ENCODE measurements at places on chromosomes 12 and 14.

GRCh38 chr12:18794000-18794399, 56.1 kb downstream of the CAPZA3 start:
- no peak for DNase-seq

DNA sequence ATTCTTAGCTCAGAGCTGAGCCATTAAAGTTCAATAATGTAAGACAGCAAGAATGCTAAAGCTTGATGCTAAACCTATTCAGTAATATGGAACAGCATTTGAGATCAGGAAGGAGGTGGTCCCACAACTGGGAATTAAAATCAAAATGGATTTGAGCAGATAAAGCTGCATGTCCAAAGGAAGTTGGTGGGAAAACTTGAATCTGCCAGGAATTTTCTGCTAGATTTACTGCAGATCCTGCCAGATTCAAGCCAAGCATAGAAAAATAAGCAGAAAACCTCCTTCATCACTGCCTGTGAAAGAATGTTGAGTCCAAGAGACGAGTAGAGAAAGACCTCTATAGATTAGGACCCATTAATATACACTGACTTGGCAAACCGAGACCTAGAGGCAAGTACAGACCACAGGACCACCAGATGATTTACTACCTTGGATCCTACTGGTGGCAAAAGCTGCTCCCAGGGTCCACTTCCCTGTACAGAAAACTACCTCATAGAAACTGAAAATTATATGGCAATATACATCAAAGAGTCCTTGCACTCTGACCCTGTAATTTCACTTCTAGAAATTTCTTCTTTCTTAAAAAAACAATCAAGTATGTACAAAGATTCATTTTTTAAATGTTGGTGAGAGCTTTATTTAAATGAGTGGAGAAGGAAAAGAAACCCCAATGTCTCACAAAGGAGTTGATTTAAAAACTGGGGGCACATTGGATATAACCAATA, 263.2 kb downstream of the DAD1 start:
- DNase-seq: no peak

- no peak for DNase-seq
Measured at GRCh38 chr12:111881716-111882115, 39.7 kb downstream of the MAPKAPK5 start.

DNA sequence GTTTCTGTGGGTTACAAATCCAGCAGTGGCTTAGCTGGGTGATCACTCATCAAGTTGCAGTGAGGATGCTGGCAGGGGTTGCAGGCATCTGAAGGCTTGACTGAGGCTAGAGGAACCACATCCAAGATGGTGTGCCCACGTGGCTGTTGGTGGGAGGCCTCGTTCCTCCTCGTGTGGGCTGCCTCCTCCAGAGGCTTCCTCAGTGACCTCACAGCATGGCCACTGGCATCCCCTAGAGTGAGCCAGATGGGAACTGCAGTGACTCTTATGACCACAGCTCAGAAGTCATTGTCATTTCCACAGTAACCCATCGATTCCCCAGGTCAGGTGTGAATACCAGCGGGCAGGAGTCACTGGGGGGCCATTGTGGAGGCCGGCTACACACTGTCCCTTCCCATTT, 17.8 kb downstream of the AACS start:
- DNase-seq: peak; percentile 58

DNA sequence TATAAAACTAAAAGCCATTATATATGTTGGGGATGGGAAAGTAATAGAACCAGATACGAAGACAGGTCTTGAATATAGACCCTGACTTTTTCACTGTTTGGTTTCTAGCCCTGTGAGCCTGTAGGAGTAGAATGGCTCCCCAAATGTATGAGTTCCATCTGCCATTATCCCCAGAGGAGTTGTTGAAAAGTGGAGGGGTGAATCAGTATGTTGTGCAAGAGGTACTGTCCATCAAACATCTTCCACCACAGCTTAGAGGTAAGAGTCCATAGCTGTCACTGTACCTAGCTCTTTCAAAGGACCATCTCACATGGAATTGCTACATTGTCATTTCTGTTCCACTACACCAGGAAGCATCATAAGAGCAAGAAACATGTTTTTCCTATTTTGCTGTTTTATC, 1.1 kb downstream of the NCAPD2 start:
- no peak for DNase-seq

GRCh38 chr12:128570191-128571065, 253.3 kb downstream of the SLC15A4 start:
- no peak for DNase-seq

GRCh38 chr12:117100251-117100650, 1.0 kb upstream of the TESC start:
- DNase-seq: peak; percentile 51

DNA sequence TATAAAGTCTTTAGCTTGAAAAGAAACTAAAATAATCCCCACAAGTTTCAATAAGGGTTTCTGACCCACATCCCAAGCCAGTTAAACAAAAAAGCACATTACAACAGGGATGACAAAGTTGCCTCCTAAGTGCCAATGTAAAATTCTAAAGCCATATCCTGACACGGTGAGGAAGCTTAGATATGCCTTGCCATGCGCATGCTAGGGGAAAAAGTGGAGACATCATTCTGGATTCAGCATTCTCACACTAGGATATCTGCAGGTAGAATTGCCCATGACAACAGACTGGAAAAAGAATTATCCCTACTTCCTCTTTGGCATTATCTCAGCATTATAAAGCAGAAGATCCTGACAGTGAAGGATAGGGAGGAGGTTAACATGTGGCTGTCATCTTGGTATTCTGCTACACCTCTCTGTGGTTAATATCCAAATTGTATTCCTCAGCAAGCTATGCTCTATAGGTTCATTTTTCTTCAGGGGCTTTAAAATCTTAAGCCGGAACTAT, 4.9 kb downstream of the DUSP6 start:
- DNase-seq: no peak

GRCh38 chr14:29348504-29348903, 579.1 kb downstream of the PRKD1 start:
- DNase-seq: no peak

DNA sequence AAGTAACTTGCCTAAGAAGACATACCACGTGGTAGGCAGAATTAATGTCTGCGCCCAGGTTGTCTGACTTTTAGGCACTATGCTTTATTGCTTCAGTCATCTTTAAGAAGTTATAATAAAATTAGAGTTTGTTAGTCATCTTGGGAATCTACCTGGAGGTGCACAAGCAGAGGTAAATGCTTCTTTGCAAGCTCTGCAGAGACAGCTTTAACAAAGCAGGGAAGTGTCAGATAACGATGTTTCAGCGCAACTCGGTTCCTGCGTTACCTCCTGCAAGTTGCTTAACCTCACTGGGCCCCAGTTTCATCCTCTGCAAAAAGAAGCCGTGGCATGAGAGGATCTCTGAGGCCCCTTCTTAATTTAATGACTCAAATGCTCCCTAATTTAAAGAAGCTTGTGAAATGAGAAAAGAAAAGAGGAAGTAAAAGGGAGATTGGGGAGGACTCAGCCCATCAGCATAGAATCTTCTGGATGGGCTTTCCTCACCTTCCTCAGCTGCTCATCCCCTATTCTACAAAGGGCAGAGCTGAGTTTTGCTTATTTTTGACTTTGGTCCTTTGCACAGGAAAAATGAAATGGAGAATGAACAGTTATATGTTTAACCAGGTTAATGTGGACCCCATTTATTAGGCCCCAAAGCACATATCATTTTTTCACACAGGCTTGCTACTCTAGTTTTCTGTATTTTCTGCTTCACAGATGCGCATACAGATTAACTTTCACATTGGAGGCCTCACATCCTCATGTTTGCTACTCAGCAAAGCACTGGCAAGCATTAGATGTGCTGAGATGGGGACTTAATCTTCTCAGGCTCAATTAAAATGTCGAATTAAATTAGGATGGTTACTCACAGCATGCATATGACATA, 5.1 kb downstream of the ARHGDIB start:
- peak; percentile 53 for DNase-seq

DNA sequence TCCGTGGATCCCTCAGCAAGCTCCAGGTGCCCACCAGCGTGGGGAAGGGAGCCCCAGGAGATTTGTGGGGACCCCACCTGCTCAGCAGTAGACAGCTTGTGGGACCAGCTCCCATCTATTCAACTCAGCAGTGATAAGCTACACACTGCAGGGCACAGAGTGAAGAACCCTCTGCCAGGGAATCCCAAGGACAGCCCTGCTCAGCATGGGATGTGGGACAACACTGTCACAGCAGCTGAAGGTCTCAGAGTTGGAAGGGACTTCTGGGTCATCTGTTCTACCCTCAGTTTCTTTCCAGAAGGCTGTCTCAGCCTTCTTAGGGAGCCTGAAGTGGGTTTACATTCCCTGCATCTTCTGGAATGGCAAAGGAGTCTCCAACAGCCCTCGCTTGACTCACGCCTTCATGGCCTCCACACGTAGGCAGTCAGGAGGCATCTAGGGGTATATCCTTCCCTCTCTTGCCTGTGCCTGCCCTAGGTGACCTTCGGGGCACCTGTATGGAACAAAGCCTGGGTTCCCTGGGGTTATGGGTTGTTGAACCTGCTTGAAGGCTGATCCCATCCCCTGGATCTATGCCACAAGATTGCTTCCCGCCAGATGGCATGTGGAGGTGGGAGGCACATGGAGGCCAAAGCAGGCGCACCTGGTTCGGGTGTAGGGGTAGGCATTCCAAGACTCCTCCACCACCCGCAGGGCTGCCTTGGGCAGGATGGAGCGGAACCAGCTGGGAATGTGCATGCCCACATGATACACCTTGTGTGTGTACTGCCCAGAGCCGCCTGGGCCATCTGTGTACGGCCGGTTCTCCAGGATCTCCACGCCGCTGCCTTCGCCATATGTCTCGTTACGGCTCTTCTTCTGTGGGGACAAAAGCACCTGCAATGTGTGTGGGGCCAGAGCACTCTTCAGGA, 33.0 kb downstream of the ARL6IP4 start:
- DNase-seq: no peak

DNA sequence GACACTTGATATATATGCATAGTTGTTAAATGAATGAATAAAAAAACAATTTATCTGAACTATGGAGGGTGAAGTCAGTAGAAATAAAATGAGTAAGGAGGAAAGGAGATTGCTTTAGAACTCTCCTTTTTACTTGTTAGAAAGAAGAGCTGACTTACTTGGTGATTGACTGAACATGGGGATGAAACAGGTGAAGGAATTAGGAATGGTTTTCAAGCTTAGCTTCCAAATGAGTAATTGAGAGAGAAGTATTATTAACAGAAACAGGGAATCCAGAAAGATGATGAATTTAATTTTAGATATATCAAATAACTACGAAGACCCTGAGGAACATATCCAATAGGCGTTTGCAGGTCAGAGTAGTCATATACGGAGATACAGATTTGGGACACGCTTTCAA, 33.6 kb upstream of the EMP1 start:
- no peak for DNase-seq

DNA sequence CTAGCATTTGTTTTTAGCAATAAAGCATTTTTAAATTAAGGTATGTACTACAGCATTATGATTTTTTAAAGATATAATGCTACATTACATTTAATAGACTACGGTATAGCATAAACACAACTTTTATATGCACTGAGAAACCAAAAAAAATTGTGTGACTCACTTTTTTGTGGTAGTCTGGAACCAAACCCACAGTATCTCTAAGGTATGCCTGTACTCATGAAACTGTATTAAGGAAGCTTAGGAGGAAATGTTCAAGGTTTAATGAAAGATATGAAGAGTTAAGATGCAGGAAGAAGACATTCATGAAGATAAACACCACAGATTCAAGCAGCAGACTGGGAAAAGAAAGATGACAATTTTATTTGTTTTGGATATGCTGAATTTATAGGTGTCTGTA, 51.7 kb downstream of the PPP1R12A start:
- DNase-seq: no peak

- DNase-seq: peak; percentile 35
Measured at GRCh38 chr12:57104292-57104910, 6.8 kb downstream of the STAT6 start.

- DNase-seq: no peak
Measured at GRCh38 chr14:23942587-23942986, 11.0 kb upstream of the DHRS4 start.

DNA sequence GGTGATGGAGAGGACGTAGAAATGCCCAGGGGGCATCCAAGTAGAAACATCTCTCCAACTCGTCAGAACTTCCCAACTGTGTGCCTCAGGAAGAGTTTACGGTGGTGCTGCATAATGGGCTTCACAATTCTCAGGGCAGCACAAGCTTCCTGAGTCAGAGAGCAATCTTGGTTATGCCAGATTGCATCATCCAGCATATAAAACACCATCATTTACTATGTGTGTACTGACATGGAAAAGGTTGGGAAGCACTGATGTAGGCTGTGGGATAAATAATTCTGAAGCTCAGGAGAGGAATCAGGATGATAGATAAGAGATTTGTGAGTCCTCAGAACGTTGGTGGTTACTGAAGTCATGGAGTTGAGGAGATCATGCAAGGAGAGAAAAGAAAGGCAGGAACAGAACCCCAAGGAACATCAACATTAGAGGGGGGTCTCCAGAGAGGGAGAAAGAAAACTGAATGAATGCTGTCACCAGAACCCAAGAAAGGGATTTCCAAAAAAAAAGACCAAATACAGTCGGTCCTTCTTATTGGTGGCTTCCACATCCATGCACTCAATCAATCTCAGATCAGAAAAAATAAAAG, 4.7 kb upstream of the NCKAP5L start:
- DNase-seq: no peak

- DNase-seq: no peak
Measured at GRCh38 chr12:120346681-120347080, 19.1 kb upstream of the PLA2G1B start.

DNA sequence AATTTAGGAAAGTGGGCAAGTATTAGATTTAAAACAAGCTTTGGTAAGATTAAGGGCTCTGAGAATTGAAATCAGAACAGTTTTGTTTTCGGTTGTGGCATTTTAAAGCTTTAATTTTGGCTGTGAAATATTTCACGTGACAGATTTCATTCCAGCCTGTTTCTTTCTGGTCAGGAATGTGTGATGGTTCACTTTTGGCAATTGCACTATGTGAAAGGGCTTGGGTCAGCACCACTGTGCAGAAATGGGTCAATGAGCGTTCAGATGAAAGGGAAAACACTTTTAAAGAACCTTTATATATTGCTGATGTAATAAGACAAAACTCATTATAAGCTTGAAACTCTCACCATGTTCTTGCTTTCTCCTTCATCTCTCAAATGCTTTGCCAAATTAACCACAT, 17.1 kb downstream of the NUBPL start:
- DNase-seq: no peak

GRCh38 chr14:26427097-26427496, 170.7 kb downstream of the NOVA1 start:
- DNase-seq: no peak

GRCh38 chr12:110314308-110314707, 33.3 kb downstream of the ATP2A2 start:
- peak; percentile 17 for DNase-seq

Measured in inflammatory macrophage (primary cell).